Mesenteric fat pad (tissue), 1 donor: ENCODE measurements at places on chromosomes 6 and 20. TPM values are rescaled to one million over a fixed set of nuclear protein-coding genes. Genes with fewer than 3 reads are reported as not detected.

Gene ZC2HC1B
- not detected for total RNA-seq

Gene GPX5
- not detected for total RNA-seq

Gene PPP1R16B
- total RNA-seq = 24.3 TPM

- DNase-seq = peak; percentile 83
Measured at GRCh38 chr6:15500078-15500740, 162.6 kb downstream of the DTNBP1 start.

GRCh38 chr6:81773887-81774286 lies 21.4 kb upstream of the TENT5A start:
- DNase-seq = no peak

GRCh38 chr6:6925391-6926164 lies 182.2 kb upstream of the RREB1 start:
- peak; percentile 39 for DNase-seq
